Activated CD8-positive, alpha-beta memory T cell treated with anti-CD3 and anti-CD28 coated beads for 48 hours (primary cell): ENCODE measurements at places on chromosomes 16 and 17.

DNA sequence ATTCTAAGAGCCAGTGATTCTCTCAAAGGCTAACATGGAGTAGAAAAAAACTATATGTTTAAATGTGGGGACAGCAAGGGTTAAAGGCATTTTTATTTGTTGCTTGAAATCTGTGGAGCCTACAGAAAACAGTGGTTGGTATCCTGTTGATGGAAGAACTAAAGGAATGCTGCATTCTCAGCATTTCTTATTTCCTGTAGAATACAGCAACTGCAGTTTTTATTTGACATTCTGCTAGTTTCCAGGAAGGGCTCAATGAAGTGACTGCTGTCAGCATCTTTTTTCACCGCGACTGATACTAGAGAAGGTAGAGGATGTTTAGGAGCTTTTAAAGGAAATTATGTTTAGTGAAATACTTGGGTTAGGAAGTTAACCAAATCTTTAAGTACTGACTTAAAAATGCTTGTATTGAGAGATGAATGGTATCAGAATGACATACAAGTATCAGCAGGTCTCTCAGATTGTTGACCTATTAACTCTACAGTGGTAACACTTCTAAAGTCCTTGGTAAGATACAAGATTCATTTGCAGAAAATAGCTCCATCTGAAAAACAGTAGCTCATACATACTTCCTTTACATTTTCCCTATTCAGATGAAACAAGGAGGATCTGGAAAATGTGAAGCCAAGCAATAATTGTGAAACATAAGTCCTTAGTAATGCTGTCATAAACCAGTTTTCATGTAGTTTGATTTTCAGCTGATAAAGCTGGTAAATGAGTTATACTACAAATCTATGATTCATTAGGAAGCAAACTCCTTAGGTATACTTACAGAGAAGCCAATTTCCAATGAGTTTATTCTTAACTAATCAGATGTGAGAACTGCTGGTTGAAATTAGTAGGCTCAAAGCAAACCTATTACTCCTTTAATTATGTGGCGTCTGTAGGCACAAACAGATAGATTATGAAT is 15.2 kb downstream of the CLTC start:
- DNase-seq, result no peak

- DNase-seq, result no peak
Measured at GRCh38 chr17:57746221-57746620, 1.1 kb upstream of the CCDC182 start.

GRCh38 chr17:73753751-73754496 is 109.7 kb upstream of the SDK2 start:
- DNase-seq, result no peak

- DNase-seq, result no peak
Measured at GRCh38 chr17:10033449-10033848, 128.4 kb upstream of the RCVRN start.

DNA sequence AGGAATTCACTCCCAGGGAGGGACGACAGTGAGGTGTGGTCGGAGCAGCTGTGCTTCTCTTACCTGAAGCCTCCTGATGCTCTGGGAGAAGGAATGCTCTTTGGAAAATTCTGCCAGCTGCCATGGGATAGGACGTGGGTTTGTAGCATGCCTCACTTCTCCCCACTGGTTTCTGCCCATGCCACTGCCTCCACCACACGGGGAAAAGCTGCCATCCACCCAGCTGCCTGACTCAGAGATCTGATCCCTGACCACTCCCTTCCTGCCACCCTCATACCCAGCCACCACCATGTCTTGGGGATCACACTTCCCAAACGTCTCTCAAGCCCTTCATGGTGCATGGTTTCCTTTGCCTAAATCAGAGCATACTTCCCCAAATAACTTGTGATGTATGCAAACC is 80.0 kb downstream of the CPPED1 start:
- DNase-seq, result no peak

DNA sequence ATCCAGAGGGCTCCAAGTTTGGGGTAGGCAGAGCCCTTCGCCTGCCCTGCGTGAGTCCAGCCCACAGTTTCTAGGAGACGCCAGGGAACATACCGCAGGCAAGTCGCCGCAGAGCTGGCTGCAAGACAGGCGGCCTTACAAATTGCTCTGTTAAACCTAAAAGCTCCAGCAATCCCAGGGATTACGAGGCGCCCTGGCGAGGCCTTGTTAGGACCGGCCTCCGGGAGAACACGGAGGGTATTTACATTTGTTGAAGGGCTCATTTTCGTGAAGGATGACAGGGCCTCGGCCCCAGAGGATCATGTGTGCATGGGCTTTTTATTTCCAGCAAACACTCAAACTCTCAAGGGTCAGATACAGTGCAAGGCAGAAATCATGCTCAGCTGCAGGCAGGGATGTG is 77.6 kb upstream of the FOXF1 start:
- DNase-seq, result no peak

- no peak for DNase-seq
Measured at GRCh38 chr17:3803308-3803640, 2.3 kb upstream of the ITGAE start.

DNA sequence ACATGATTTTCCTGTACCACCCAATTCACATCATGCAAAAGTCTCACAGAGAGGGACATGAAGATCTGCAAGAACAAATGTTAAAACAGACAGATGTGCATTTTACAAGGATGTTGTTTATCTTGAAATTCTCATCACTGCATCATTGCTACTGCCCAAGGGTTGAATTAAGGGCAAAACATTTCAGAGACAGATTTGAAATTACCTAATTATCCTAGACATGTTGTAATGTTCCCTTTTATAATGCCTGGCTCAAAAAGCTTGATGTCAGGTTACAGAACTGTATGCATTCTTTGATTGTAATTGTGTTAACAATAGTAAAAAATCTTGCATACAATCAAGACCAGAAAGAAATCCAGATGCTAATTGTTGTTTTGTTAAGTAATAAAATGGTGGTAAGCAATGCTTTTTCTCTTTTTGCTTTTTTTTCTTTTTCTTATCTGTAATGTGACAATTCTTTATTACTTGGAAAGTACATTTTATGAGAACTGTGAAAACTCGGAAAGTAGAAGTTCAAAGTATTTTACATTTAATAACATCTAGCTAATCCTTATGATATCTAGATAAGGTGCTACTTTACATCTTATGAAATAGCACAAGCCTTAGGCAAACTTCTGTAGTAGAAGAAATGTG is 3.6 kb upstream of the DUSP14 start:
- DNase-seq, result no peak

DNA sequence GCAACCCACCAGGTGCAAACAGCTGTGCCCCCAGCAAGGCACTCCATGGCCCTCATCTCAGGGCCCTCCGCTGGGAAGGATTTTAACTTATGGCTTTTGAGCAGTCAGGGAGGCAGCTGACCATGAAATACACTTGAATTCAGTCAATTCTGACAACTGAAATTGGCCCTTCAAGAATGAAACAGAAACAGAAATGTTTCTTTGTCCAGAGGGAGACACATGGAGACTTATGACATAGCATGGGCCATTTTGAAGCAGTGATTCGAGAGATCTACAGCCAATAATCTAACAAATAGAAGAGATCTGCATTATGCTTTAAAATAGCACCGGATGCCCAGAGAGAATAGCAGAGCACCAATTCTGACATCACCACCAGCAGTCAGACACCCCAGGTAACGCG is 7.5 kb downstream of the CACNG1 start:
- no peak for DNase-seq

DNA sequence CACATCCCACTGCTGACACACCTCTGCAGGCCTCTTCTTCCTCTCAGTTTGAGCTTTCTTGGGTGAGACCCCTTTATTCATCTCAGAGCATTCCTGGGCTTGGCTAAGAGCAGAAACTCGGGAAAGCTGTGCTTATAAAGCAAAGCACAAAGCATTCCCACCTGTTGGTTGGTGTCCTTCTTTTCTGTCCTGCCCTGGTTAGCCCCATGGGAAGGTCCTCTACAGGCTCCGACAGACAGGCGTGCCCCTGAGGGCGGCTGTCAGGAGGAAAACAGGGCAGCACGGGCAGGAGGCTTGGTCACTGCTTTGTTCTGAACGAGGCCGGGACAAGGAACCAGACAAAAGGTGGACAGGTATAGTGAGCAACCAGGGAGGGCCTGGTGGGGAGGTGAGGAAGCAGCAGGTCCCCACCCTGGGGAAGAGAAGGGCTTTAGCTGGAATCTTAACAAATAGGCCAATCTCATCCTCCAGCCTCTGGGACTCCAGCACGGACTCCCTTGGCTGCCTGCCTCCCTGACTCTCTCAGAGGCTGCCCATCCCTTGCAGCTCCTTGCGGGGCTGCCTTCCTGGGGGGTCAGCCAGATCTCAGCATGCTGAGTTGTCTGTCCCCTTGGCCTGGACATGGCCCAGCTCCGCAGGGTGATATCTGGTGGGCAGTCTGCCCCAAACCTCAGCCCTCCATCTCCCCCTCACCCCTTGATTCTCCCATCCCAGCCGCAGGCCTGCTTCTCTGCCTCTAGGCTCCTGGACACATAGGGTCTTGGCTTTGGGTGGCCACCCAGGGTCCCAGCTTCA is 1.7 kb downstream of the MEOX1 start:
- DNase-seq, result no peak

GRCh38 chr17:57875290-57876022 is 25.6 kb upstream of the MRPS23 start:
- no peak for DNase-seq

GRCh38 chr17:32586666-32587065 is 99.9 kb downstream of the CDK5R1 start:
- no peak for DNase-seq

GRCh38 chr17:29084541-29085146 is 41.7 kb downstream of the PIPOX start:
- DNase-seq, result no peak

- no peak for DNase-seq
Measured at GRCh38 chr16:46848768-46849764, 18.1 kb upstream of the C16orf87 start.

- no peak for DNase-seq
Measured at GRCh38 chr17:76644995-76645394, 1.4 kb upstream of the ST6GALNAC1 start.

- DNase-seq, result peak; percentile 68
Measured at GRCh38 chr16:71882505-71883167, 1.3 kb downstream of the ZNF821 start.

DNA sequence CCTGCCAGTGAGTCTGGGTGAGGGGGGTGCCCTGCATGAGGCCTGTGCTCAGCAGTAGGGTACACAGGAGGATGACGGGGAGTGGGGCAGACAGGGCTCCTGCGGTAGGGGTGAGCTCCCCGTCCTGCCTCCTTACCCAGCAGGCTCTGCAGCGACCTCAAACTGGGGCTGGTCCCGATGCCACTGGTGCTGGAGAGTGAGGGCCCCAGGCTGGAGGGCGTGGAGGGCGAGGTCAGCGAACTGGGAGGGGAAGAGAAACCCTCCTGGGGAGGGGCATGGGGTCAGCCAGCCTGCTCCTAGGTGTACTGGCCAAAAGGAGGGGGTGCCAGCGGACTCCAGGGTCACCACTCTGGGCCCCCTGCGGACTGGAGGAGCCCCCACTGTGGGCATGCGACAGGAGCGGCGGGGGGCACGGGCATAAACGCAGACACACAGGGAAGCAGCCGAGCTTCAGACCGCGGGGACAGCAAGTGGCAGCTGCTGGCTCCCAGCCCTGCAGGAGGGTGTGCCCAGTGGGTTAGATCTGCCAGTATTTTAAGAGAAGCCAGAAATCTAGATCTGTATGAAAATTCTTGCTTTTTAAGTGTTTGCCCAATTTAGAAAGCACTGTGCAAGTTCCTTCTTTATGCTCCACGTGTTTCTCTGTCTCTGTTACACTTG is 9.0 kb upstream of the VASN start:
- DNase-seq, result no peak

- DNase-seq, result no peak
Measured at GRCh38 chr17:29451121-29451742, 61.1 kb downstream of the TAOK1 start.
